Left lobe of liver (tissue), 2 donors: ENCODE measurements at places on chromosomes 11 and 22. TPM values are rescaled to one million over a fixed set of nuclear protein-coding genes. Genes with fewer than 3 reads are reported as not detected.

- no peak for DNase-seq
These were observed 1.0 kb upstream of the TANGO2 start for GRCh38 chr22:20019661-20020532.

GRM5 gene
- total RNA-seq: not detected

DNA sequence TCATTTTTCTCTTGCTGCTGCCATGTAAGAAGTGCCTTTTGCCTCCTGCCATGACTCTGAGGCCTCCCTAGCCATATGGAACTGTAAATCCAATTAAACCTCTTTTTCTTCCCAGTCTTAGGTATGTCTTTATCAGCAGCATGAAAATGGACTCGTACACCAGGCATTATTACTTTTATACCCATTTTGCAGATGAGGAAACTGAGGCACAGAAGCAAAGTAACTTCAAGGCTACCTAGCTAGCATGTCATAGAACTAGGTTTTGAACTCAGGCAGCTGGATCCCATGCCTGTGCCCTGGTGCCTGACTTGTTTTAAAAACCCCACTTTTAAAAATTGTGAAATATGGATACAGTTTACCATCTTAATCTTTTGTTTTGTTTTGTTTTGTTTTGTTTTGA, 25.8 kb downstream of the KIAA1671 start:
- no peak for DNase-seq

ZNF280B gene
- total RNA-seq: 0.08 TPM

DNA sequence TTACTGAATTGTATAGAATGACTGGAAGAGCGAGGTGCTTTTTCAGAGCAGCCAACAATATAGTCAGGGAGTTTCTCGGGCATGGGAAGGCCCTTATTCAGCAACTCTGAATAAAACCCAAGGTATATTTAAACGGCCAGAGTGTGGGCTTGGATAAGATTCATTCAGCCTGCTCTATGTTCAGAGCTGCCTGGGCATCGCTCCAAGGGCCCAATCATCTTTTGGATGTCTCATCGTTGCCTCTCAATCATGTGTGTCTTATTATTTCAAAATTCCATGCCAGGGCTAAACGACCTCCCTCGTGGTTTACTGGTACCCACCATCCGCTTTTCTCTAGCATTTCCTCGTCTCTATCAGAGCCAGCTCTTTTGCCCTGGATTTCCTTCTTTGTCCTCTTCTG, 19.5 kb upstream of the NTM start:
- DNase-seq: no peak

PPP6R2 gene
- 65.4 TPM for total RNA-seq

GRCh38 chr11:111982541-111983186, 42.5 kb upstream of the DLAT start:
- no peak for DNase-seq

DNA sequence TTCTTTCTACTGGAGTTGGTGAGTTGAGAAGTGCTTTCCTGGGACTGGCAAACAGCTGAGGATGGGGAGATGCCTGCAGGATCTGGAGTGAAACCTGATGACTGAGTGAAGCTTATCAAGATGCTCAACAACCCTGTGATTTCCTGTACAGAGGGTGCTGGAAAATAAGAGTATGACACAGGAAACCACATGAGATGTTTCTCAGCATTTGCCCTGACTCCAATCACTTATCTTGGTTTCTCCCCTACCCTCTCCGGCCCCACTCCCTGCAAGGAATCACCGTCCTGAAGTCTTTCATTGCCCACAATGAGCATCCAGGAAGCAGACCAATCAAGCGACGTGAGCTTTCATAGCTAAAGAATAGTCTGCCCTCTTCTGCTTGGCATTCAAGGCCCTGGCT, at the start of gene MRGPRX2:
Gene MRGPRX2 (minus strand): TSS at position 89 of the 400 bp plus-strand sequence. CDS start 4,315 bp downstream, outside the sequence.
- no peak for DNase-seq

DNA sequence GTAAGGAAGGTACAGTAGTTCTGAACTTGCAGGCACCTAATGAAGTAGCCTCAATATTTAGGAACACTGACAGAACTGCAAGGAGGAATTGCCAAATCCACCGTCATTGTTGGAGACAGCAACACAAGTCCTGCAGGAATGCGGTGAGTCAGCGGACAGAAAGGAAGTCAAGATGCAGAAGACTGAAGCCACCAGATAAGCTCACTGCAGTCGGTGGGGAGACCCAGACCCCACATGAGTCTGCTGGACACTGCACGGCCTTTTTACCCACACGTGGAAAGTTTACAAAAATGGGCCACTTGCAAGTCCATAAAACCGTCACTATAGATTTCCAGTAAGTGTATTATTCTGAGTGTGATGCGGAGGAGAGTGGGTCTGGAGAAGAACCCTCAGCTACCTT, 1471.6 kb downstream of the TBC1D22A start:
- DNase-seq: no peak

TPBGL gene
- not detected for total RNA-seq

NRXN2 gene
- total RNA-seq: 0.98 TPM

DNA sequence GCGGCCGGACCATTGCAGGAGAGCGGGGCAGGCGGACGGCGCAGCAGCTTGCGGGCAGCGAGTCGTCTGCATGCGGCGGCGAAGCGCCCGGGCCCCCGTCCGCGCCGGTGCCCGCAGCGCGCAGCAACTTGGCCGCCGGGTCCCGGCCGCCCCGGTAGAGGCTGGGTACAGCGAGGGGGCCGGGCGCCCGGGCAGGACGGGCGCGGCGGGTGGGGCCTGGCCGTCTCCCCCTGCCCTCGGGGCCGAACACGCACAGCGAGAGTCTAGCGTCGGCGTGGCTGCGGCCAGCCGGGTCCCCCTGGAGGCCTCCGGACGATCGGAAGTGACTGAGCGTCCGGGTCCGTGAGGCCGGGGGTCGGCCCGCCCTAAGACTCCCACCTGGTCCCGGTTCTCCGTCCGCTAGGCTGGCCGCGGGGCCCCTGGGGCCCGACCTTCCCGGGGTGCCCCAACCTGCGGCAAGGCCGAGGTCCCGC, 775 bp upstream of the TRABD start:
- DNase-seq: no peak

OR8G1 gene
- total RNA-seq: not detected
